Naive thymus-derived CD8-positive, alpha-beta T cell (primary cell): ENCODE measurements at places on chromosomes 2 and 18.

- no peak for DNase-seq
Observed at GRCh38 chr2:112755444-112755843, 9.0 kb downstream of the CKAP2L start.

GRCh38 chr2:18749912-18750526, 160.7 kb upstream of the NT5C1B start:
- peak; percentile 20 for DNase-seq

GRCh38 chr18:9419956-9420631, 55.2 kb upstream of the RALBP1 start:
- no peak for DNase-seq

DNA sequence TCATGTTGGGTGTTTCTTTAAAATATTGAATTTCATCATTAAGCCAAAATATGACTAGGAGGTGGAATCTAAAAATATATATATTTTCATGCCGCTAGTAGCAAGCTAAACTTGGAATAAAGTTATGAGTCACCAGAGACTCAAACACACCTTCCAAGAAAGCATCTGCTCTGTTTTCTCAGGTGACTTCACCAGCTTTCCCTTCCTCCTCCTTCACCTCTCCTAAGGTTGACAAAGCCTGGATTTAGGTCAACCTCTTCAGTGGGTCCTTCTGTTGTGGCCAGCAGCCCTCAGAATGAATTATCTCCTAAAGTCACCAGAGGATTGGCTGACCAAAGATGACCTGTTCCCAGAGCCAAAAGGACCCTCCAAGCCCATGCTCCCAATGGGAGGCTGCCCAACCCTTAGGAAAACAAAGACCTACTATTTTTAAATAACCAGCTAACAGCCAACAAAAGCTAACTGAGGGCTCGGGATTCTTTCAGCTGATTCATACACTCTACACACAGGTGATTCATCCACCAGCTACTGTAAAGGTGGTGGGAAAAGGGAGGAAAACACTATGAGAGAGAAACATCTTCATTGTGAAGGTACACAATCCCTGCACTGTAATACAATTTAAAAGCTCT, 113.9 kb downstream of the MYO5B start:
- DNase-seq, result no peak
